ENCODE measurements at places on chromosomes 5 and 9.

DNA sequence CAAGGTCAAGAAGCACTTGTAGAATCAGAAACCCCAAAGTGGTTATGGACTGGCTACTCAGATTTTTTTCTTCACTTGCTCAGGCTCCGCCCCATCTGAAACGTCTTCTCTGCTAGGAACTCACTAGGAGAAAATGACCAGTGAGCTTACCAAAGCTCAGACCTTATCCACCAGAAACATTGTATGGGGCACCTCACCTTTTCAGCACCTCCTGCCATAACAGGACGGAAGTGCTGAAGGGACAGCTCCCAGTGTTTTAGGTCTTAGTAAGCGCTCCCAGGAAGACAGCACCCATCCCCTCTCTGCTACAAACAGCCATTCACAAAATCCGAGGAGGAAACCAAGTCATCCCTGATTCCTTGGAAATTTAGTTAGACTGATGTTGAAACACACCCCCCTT, 1.2 kb upstream of the GABRA1 start:
- DNase-seq: peak; percentile 9

- no peak for DNase-seq
Observed at GRCh38 chr9:111016426-111017045, 21.7 kb downstream of the LPAR1 start.

GRCh38 chr9:77511525-77511924, 136.6 kb downstream of the GNA14 start:
- DNase-seq: no peak

DNA sequence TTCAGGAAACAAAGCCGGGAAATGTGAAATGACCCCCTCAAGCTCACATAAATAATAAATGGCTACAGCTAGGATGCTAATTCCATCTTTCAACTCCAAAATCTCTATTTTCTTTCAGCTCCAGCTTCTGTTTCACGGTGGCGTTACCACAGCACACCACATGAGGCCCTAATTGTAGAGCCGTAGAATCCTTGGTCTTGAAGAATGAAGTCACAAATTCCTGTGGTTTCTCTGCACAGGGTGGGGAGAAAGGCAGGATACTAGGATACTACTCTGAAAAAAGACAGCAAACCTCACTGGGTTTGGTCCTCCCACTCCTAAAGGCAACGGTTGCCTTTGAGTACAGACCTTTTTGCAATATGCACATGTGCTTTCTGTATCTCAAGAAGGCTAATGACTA, 13.9 kb upstream of the RARS1 start:
- DNase-seq: peak; percentile 86

DNA sequence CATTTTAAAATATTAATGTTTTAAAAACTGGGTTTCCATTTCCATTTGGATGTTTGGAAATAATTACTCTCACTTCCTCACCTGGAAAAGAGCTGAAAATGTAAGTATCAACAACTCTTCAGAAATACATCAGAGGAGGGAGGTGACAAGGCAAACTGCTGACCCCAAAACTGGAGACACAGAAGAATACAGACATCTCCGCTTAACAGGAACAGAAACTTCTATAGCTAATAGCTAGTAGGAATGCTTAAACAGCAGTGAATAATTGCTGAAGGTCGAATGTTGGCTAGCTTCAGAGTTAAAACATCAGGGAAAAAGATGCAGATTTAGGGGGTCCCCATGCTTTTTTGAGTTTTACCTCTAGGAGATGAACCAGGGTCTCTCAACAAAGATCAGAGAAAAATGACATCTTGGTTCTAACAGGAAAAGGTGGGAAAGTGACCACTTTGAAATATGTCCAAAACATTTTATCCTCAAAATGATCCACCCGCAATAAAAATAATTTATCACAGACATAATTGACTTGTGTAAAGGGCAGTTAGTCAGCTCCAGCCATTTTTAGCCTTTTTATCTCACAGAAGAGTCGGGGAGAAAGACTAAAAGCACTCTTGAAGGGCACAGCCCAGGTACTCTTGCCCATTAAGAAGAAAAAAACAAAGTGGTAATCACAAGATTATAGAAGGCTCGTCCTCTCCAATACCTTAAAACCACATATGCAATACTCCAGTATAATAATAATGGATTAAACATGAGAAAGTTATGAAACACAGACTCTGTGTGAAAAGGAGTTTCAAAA, 1474.9 kb downstream of the EFNA5 start:
- no peak for DNase-seq

DNA sequence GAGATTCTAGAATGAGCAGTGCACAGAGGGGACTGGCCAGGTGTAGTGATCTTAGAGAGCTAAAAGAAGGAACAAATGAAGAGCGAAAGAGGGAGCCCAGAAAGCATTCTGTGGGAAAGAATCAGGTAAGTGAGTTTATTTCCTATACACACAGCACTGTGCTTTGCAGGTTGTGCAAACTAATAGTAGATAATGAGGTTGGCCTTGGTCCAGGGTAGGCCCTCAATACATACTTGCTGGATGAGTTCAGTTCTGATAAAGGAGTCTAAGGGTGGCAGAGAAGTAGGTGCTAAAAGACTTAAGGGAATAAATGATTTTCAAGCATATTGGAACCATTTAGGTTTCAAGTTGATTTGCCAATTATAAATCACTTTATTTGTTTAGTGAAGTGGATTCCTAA, 122.0 kb downstream of the NPR3 start:
- DNase-seq: no peak

DNA sequence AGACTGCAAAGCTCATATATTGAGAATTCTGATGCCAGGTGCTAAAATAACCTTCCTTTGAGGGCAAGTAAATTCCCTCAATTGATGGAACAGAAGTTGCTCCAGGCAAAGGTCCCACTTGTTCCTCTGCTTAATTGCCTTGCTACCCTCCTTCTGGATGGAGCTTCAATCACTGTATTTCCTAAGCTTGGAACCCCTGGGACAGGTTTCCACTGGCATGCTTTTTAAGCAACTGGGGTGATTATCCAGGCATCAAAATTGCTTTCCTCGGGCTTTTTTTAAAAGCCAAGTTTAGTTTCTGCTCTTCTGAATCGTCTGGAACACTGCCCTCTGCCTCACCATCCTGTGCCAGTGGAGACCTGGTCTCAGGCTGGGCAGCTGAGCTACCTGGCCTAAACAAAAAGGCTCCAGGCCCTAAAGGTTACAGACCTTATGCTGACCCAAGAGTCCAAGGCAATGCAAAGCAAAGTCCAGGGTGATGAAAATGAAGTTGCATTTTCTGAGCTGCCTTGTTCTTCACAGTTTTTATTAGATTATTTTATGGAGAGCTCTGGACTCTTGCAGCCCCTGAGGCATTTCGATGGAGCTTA, 167.9 kb upstream of the CD180 start:
- DNase-seq: no peak

DNA sequence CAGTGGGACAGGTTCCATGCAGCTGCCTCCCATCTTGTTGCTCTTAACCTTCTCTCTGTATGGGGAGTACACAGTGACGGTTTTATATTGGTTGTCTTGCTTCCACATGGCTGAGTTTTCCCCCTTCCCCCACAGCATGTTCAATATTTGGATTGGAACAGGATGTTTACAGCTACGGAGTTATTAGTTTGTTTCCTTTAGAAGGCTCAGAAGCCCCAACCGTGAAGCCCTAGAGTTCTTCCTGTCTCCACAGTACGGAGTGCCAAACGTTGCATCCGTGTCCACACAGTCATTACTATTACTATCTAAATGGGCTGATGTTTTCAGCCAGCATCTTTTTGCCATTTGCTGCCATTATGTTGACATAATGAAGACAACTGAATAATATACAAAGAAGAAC, 277.5 kb downstream of the MARCHF11 start:
- DNase-seq: no peak

DNA sequence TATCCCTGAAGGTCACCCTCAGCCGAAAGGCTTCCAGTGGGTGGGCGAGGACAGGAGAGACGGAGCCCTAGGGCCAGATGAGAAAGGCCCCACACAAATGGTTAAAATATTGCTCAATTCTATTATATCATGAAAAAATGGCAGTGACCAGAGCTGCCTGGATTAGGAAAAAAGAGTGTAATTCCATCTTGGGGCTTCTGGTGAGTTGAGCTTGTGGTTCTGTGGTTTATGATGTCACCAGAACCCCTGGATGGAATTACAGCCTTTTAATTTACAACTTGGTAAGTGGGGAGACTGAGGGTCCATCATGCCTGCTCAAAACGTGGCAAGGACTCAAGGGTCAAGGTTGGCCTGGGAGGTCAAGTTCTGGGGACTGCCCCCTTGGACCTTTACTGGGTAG, 55.5 kb upstream of the STC2 start:
- DNase-seq: no peak

- DNase-seq: no peak
Observed at GRCh38 chr5:38921174-38921573, 75.4 kb downstream of the OSMR start.

DNA sequence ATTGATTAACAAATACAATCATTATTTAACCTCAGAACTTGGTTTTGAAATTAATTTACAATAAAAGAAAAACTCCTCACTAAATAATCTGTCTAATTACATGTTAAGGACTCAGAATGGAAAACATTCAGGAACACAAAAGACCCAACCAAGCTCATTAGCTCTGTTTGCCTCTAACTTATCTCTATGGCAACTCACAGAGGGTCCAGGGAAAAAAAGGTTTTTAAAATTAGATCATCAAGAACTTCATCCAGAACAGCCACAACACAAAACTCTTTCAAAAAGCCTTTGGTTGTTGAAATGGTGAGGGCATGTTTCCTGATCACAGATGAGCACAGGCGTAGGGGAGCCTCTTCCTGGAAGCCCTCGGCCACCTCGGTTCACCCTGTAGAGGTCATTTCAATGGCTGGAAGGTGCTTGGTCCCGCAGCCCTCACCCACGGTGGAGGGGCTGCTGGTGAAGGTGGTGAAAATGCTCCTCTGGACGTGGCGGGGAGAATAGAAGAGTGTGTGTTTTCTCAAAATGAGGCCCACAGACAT, 17.2 kb upstream of the TCF7 start:
- DNase-seq: no peak

GRCh38 chr9:114723931-114724330, 41.9 kb upstream of the TEX48 start:
- no peak for DNase-seq

DNA sequence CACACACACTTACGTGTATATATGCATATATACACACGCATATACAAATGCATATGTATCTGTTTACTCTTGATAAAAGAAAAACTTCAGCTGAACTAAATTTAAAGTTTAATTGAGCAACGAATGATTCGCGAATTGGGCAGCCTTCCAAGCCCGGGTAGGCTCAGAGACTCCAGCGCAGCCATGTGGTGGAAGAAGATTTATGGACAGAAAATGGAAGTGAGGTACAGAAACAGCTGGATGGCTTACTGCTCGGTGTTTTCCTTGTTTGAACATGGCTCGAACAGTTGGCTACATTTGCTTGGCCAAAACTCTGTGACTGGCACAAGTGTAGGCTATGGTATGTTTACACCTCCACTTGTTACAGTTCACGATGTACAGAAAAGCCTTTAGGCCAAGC, 239.3 kb upstream of the PRDM9 start:
- DNase-seq: no peak

- no peak for DNase-seq
Observed at GRCh38 chr9:121945849-121946248, 147.3 kb downstream of the TTLL11 start.

DNA sequence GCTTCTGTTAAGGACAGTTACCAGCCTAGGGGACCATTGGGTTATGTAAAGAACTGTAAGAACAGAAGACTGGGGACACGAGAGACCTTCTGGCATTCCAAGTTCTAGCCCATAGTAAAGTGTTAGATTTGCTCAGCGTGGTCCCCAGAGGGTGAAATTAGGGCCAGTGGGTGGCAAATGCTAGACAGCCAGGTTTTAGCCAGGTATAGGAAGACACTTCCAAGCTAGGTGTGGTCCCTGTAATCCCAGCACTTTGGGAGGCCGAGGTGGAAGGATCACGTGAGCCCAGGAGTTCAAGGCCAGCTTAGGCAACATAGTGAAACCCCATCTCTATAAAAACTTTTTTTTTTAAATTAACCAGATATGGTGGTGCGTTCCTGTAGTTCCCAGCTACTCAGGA, 34.3 kb downstream of the ATPSCKMT start:
- DNase-seq: no peak

DNA sequence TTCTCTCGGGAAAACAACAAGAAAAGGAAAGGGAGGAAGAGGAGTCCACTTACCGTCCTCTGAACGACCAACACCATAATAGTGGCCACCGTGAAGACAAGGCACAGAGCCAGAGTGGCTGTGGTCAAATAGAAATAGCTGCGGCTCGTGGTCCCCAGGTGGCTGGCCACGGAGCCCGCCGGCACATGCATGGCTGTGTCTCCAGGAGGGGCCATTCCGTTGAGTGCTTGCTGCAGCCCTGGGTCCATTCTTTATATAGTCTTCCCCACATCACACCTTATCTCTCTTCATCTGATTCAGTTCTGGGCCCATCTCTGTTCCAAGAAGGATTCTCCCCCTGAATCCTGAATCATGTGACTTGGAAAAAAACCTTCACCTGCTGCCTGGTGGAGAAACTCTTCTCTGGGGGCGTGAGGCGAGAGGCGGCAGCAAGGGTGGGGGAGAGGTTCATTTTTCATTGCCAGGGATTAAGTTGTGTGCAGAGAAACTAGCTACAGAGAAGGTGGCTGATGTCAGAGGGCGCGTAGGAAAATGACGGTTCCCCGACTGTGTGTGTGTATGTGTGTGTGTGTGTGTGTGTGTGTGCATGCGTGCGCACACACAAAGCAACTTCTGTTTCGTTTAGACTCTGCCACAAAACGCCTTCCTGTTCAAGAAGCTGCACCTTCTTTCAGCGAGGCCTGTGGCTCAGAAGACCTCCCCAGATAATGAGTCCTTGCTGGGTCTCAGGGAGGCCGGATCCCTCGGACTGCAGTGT, at the start of gene TNFSF8:
Gene TNFSF8 (minus strand): TSS at position 536 of the 757 bp plus-strand sequence. CDS start 288 bp downstream, at position 248.
- DNase-seq: no peak

- DNase-seq: no peak
Observed at GRCh38 chr5:64273276-64273675, 107.6 kb downstream of the RNF180 start.

- DNase-seq: no peak
Observed at GRCh38 chr9:134304690-134305089, 21.6 kb upstream of the RXRA start.

- DNase-seq: no peak
Observed at GRCh38 chr5:119792161-119792799, 162.9 kb downstream of the FAM170A start.

DNA sequence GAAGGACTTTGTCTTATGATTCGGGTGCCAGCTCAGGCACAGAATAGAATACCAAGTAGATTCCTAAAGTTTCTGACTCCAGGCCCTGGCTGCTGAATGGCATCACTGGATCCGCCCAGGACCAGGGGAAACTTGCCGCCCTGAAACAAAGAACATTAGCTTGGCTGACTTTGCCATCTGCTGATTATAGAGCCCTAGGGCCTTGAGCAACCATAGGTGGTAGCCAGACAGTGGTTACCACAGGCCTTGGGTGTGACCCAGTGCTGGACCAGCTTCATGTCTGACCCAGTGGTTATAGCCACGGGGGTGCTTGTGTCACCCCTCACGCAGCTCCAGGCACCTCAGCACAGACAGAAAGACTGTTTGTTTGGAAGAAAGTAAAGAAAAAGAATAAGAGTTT, 62.7 kb downstream of the SSBP2 start:
- DNase-seq: no peak

DNA sequence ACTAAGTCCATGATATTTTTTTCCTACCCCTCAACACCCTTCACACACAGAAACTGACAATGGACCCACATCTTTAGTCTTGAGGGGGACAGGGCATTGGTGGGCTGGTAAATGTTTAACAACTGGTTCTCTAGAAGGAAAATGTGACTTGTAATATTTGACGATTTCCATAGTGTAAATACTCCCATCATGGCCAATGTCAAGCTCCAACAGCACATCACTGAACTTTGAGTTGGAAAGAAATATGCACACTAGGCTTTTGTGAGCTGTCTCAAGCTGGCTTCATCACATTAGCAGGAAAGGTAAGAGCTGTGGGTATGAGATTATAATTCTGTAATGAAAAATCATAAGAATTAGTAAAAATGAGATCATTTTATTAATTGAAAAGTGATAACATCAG, 189.9 kb upstream of the PRLR start:
- DNase-seq: no peak

All from kidney epithelial cell (primary cell).